ENCODE measurements at places on chromosomes 1 and 21.

- DNase-seq, result peak; percentile 86
Measured at GRCh38 chr1:1019122-1019999, 559 bp upstream of the AGRN start.

GRCh38 chr1:99469550-99469971 is 176.4 kb upstream of the PALMD start:
- no peak for DNase-seq

- DNase-seq, result no peak
Measured at GRCh38 chr1:35844826-35845225, 37.0 kb downstream of the AGO4 start.

DNA sequence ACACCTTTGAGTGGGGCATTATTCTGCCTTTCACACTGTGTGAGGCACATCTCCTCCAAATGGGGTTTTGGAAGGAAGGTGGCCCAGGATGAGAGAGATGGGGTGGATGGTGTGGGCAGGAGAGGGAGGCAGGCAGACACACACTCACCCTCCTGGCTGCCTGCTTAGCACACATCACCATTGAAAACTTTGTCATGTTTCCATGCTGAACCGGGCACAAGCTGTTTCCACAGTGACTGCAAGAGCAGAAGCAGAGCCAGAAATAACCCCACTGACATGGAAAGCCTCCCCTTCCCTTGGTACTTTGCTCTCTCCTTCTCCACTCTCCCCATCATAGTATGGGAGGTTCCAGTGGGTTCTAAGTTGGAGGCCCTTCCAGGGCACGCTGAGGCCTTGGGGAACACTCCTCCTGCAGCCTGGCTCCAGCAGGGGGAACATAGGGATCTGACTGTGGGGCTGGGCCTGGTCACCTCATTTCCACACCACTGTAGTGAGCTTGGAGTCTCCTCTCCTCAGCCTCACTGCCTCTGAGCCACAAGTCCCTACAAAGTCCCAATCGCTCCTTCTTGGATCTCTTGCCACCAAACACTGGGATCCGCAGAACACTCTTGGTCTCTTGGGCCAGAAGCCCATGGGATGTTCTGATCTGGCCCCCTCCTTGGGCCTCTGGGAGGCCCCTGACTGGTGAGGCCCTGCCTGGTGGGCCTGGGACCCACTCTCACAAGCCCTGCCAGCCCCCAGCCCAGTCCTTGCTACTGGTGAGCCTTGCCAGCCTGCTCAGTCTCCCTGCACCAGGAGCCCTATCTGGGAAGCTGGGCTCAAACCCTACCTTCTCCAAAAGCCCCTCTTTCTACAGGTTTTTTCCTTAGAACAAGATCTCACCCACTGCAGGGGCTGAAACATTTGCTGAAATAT is 163.0 kb upstream of the EDN2 start:
- no peak for DNase-seq

GRCh38 chr1:169236880-169237279 is 130.4 kb downstream of the ATP1B1 start:
- DNase-seq, result no peak

DNA sequence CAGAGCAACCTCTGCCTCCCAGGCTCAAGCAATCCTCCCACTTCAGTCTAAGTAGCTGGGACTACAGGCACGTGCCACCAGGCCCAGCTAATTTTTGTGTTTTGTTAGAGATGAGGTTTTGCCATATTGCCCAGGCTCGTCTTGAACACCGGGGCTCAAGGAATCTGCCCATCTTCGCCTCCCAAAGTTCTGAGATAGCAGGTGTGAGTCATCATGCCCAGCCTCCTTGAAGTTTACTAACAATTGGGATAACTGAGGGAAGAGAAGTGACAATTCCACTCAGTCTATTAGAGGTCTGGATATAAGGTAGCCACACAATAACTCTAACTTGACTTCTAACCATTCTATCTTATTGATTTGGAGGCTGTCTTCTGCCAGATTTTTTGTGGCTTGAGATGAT is 6.3 kb upstream of the RCC1 start:
- DNase-seq, result no peak

- DNase-seq, result no peak
Measured at GRCh38 chr1:160024195-160024905, 7.4 kb downstream of the PIGM start.

GRCh38 chr1:201676641-201677040 is 137.7 kb downstream of the NAV1 start:
- no peak for DNase-seq

DNA sequence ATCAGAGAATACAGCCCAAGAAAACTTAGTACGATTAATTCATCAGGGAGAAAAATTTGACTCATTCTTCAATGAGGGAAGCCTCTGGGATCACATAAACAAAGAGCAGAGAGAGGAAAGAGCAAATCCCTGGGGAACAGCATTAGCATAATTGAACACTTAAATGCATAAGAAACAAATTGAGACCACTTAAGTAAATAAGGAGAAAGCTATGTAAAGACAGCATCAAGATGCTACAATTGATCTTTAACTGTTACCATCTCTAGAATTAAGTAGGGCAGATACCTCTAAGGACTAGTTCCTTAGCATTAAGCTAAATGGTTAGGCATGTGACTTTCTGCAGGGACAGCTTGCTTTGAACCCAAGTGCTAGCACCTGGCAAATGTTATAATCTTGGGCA is 265.1 kb upstream of the NEGR1 start:
- DNase-seq, result no peak

DNA sequence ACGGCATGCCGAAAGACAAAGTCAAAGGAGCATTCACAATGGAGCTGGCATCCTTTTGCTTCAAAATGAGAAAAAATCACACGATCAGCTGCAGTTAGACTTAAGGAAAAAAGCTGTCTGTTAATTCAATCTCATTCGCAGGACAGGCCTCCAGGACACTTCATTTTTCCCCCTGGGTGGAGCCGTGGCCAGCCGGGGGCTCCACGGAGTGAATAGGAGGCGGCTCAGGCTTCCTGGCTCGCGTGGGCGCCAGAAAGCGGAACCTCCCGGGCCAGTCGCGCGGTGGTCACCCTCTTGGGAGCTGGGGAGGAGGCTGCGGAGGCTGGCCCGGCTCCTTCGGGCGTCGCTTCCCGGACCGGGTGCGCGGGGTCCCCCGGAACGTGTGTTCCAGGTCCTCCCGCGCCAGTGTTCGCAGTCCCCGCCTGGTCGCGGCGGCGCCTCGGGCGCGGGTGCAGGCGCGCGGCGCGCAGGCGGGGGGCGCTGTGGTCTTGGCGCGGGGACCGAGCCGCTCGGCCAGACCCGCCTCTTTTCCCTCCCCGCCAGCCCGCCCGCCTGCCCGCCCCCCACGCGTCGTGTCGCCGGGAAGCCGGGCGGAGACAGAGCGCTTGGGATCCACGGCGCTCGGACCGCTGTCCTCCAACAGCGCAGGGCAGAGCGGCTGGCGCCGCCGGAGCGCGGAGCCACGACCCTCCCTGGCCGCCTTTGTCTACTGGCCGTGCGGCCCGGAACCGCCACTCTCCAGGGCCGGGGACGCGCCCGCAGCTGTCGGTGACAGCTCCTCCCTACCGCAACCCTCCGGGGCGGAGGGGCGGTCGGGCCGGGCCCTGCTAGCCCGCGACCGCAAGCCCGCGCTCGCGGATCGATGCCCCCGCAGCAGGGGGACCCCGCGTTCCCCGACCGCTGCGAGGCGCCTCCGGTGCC is at the start of gene RHOU:
Gene RHOU, plus strand, starts transcription at position 599 of the 921 bp plus-strand sequence. Its CDS starts 264 bp downstream, at position 863.
- DNase-seq, result no peak

DNA sequence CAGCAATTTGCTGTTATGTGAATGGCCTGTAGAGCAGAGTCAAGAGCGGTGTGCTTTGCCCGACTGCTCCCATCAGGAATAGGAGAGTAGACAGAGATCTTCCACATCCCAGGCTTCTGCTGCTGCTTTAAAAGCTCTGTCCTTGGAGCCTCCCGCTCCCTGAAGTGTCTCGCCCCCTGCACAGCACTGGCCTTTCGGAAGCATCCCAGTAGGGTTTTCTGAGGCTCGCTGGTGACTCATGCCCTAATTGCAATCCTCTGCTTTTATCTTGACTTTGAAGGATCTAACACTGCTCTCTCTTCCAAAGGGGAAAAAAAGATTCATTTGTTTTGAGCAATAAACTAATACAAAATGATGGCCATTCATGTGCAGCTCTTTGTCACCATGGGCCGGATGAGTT is 13.3 kb upstream of the CD101 start:
- no peak for DNase-seq

- DNase-seq, result no peak
Measured at GRCh38 chr1:71490432-71490831, 409.6 kb upstream of the ZRANB2 start.

- no peak for DNase-seq
Measured at GRCh38 chr1:204211046-204211445, 2.7 kb downstream of the GOLT1A start.

DNA sequence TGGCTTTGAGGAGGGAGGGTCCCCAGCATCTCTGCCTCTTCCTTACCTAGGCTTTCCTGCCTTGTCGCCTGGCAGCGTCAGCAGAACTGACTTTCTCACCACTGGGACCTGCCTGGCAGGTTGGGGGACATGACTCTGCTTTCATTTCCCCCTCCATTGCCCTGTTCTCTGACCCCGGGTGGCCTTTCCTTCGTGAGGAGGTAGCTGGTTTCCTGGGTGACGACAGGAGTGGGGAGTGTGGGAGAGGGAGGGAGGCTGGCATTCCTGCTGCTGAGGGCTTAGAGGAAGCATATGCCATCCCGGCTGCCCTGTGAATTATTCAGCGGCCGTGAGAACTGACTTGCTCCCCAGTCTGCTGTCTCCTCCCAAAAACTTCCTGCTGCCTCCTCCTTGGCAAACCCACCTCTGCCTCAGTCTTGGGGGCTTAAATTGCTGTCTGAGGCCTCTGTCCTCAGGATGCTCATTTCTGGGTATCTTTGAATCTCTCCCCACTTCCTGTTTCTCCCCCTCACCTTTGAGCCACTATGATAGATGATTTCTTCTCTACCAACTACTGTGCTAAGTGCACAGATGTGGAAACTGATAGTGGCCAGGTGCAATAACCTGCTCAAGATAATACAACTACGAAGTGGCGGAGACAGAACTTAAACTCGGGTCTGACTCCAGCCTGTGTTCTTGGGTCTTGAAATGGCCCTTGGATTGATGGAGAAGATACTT is 182.0 kb upstream of the CSF3R start:
- no peak for DNase-seq

DNA sequence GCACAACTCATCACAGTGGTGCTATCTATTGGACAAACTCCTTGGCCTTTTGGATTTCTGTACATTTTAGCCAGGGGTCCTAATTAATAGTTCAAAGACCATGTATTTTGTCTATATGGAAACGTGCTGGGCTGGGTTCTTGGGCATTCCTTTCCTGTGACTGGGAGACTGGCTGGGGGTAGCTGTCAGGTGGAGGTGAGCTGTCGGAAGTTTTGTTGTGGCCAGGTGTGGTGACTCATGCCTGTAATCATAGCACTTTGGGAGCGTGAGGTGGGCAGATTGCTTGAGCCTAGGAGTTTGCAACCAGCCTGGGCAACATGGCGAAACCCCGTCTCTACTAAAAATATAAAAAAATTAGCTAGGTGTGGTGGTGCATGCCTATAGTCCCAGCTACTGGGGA is 392.4 kb downstream of the RPS6KC1 start:
- DNase-seq, result no peak

- DNase-seq, result no peak
Measured at GRCh38 chr1:235972311-235972689, 92.6 kb downstream of the NID1 start.

- no peak for DNase-seq
Measured at GRCh38 chr21:36325373-36326010, 5.5 kb downstream of the MORC3 start.

GRCh38 chr1:12654004-12654567 is 10.2 kb downstream of the AADACL4 start:
- peak; percentile 24 for DNase-seq

GRCh38 chr1:9486466-9487140 is 52.7 kb upstream of the SLC25A33 start:
- DNase-seq, result no peak

- DNase-seq, result no peak
Measured at GRCh38 chr1:65170511-65171142, 22.6 kb downstream of the AK4 start.

GRCh38 chr1:207073906-207074820 is 14.5 kb upstream of the C4BPB start:
- DNase-seq, result no peak

GRCh38 chr1:42319871-42320484 is 15.1 kb downstream of the FOXJ3 start:
- no peak for DNase-seq

- DNase-seq, result no peak
Measured at GRCh38 chr21:27171707-27172106, 204.8 kb upstream of the ADAMTS5 start.

DNA sequence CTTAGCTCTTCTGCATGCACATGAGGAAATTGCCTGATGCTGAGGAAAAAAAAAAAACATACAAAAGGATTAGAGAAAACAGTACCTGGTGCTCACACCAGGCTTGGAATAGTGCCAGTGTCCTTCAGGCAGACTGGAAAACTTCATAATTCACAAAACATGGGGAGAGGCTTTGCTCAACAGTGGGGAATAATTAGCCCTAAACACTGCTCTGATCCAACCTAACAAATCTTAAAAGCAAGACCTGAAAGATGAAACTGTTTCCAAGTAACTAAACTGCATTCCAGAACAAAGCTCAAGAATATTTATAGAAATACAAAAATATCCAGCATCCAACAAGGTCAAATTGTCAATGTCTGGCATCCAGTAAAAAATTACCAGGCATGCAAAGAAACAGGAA is 124.8 kb downstream of the AK5 start:
- DNase-seq, result no peak

- DNase-seq, result no peak
Measured at GRCh38 chr21:44823179-44823660, 5.4 kb upstream of the SUMO3 start.

DNA sequence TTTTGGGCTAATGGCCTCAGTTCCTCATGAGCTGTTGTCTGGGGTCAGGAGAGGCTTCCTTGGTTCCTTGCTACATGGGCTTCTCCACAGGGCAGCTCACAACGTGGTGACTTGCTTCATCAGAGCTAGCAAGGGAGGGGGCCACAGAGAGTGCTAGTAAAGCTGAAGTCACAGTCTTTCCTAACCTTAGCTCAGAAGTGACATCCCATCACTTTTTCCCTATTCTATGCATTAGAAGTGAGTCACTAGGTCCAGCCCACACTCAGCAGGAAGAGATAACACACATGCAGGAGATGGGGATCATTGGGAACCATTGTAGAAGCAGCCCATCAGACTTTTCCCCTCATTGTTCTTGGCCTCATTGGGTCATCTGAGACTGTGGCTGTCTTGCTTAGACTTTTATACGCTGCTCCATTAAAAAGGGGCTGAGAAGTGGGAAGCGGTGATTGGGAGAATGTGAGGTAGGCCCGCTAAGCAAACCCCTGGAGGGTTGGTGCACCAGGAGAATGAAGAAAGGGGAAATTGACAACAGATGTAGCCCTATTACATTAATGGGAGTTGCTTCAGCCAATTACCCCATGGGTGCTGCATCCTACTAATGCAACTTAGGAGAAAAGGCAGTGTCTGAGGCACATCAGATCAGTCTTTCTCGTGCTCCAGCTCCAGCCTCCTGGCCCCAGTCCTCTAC is 22.1 kb upstream of the IGSF21 start:
- no peak for DNase-seq

DNA sequence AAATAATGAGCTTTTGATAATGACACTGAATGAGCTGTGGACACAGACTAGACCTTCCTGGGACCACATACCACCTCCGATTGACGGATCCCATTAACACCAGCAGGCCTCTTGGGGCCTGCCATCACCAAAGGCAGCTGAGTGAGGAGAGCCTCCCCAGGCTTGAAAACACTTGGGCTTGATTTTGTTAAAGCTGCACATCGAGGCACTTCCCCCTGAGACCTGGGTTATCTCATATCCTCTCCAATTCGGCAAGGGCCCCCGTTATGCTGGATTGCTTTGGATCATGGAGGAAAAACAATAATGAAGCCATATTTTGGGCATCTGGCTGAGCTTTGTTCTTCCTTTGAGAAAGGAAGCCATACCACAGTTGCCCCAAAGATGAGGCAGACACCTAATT is 143.0 kb downstream of the AJAP1 start:
- DNase-seq, result no peak

All from NAMALWA (cell line).